ENCODE measurements at places on chromosomes 4 and X.

GRCh38 chrX:154012336-154012991 is 7.2 kb downstream of the IRAK1 start:
- DNase-seq: no peak

GRCh38 chr4:8410066-8410625 is 30.4 kb downstream of the ACOX3 start:
- DNase-seq: no peak

GRCh38 chr4:37951461-37952352 is 8.5 kb upstream of the PTTG2 start:
- no peak for DNase-seq

- no peak for DNase-seq
These were observed 30.0 kb downstream of the TLR2 start for GRCh38 chr4:153713866-153714646.

DNA sequence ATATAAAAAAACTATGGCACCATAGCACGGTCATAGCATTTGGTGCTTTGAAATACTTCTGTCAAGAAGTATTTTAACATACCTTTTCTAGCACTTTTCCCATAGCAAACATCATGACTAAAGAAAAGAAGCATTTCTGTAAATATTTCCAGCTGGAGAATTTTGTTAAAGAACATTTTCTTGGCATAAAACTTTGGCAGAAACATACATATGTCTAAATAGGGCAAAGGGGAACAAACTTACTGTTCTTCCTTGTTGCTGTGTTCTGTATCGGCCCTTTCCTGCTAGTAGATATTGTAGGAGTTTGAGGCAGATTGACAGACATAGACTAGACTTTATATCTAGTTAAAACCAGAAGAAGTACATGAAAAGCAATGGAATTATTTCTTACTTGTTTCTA is 2368.5 kb downstream of the PCDH7 start:
- DNase-seq: no peak

- no peak for DNase-seq
These were observed 57.6 kb upstream of the UBQLN2 start for GRCh38 chrX:56505866-56506265.

- DNase-seq: no peak
These were observed 124.4 kb downstream of the TMA16 start for GRCh38 chr4:163618845-163619244.

DNA sequence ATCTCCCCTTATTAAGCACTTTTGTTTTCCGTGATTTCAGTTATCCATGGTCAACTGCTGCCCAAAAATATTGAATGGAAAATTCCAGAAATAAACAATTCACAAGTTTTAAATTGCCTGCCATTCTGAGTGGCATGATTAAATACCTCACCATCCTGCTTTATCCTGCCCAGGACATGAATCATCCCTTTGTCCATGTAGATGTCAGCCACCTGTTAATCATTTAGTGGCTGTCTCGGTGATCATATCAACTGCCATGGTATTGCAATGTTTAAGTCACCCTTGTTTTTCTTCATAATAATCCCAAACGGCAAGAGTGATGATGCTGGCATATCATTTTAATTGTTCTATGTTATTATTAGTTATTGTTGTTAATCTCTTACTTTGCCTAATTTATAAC is 79.8 kb upstream of the LHFPL1 start:
- DNase-seq: no peak

- DNase-seq: no peak
These were observed 147.9 kb upstream of the CTSO start for GRCh38 chr4:156101571-156101970.

DNA sequence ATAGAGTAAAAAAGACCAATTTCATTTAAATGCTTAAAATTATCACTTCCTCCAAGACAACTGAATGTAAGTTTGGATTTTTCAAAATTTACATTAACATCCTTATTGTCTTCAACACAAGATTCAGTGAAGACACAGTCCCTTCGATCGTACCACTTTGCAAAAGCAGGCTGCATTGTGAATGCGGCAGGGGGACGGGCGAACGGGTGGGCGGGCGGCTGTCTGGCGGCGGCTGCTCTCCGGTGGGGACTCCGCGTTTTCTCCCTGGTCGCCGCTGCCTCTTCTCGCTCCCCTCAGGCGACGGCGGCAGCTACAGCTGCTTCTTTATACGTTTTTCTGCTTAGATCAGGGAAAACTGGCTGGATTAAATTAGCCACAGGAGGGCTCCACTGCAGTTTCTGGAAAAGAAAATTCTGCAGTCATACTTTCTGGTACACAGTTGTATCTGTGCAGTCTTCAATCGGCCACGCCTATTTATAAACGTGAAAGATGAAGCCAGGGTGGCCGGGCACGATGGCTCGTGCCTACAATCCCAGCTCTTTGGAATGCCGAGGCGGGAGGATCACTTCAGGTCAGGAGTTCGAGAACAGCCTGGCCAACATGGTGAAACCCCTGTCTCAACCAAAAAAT is 33.9 kb upstream of the HPF1 start:
- peak; percentile 43 for DNase-seq

DNA sequence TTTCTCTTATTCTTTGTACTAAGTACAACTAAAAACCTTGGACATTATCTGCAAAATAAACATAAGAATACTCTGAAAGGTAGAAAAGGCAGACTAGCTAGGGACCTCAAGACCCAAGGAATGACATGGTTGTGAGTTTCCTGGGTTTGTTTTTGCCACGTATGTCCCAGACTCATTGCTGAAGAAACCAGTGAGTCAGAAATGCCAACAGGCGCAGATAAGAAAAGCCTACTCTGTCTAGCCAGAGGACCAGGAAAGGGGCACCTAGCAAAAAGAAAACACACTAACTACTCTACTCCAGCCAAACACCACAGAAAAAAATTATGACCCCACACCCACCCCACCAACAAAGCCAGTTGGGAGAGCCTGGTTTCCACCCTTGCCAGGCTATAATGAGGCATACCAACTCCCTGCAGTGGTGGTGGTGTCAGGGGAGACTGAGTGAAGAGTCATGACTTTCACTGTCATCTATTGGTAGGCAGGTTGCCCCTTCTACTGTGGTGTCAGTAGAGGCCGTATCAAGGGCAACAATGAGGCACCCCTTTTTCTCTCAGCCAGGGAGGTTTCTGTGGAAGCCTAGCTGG is 10.9 kb downstream of the MTMR1 start:
- DNase-seq: no peak

GRCh38 chr4:151532001-151532708 is 123.2 kb downstream of the FHIP1A start:
- DNase-seq: no peak

DNA sequence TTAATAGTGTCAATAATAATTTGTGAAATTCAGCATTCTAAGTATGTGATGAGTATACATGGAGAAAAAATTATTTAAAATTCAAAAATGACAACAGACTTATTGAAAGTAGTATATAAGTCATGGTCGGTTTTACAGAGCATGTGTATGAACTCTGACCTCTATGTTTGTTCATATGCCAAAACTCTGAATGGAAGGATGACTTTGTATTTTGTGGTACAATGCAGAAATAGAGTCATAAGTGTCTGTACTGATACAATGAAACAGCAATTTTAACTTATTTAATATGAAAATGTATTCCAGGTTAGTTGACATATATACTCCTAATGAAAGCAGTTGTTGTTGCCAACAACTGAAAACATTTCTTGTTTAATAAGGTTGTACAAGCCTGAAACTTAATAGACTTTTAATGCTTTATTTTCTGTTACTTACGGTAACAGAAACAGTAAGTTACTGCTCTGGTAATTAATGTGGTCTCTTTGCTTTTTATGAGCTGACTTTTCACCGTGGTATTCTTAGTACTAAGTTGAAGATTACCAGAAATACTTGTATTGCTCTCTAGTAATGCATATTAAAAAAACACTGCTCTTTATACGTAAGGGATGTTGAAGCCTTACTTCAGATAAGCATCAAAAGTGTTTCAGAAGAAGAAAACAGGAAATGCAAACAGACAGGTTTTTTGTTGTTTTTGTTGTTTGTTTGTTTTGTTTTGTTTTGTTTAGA is 1.9 kb downstream of the UBE2K start:
- DNase-seq: no peak
